ENCODE measurements at places on chromosomes 11 and 22. TPM values are rescaled to one million over a fixed set of nuclear protein-coding genes. Genes with fewer than 3 reads are reported as not detected.

Gene OR5I1
- total RNA-seq = not detected

Gene SIK3
- total RNA-seq = 39.7 TPM

Gene GALNT18
- 8.5 TPM for total RNA-seq

Gene USP28
- 22.3 TPM for total RNA-seq

Gene ABCC8
- total RNA-seq = 1.9 TPM

Gene MS4A8
- not detected for total RNA-seq

Gene PTPRJ
- total RNA-seq = 2.4 TPM

Gene MPPED1
- not detected for total RNA-seq

Gene MS4A15
- 0.28 TPM for total RNA-seq

Gene LRRC55
- 0.98 TPM for total RNA-seq

Gene RFPL1
- not detected for total RNA-seq

Gene ASPHD2
- total RNA-seq = 0.39 TPM

Gene KRTAP5-8
- not detected for total RNA-seq
